ENCODE measurements at places on chromosomes 2 and 18. TPM values are rescaled to one million over a fixed set of nuclear protein-coding genes. Genes with fewer than 3 reads are reported as not detected.

GRB14 gene
- total RNA-seq = 11.9 TPM

HOXD13 gene
- total RNA-seq = not detected

RSAD2 gene
- total RNA-seq = 13.9 TPM

PID1 gene
- total RNA-seq = 33.4 TPM

INHBB gene
- 2.0 TPM for total RNA-seq

FTCDNL1 gene
- total RNA-seq = 4.2 TPM

PROC gene
- 2.5 TPM for total RNA-seq

CLEC4F gene
- not detected for total RNA-seq

COLEC11 gene
- total RNA-seq = 31.1 TPM

- DNase-seq = no peak
Measured at GRCh38 chr2:41576423-41576822, 471.4 kb upstream of the PKDCC start.

GRCh38 chr18:36328385-36328858 is 30.9 kb downstream of the FHOD3 start:
- no peak for DNase-seq

- DNase-seq = peak; percentile 93
Measured at GRCh38 chr2:7116511-7116910, 199.3 kb downstream of the RNF144A start.

GRCh38 chr2:74835831-74836674 is 2.1 kb downstream of the HK2 start:
- no peak for DNase-seq

DNA sequence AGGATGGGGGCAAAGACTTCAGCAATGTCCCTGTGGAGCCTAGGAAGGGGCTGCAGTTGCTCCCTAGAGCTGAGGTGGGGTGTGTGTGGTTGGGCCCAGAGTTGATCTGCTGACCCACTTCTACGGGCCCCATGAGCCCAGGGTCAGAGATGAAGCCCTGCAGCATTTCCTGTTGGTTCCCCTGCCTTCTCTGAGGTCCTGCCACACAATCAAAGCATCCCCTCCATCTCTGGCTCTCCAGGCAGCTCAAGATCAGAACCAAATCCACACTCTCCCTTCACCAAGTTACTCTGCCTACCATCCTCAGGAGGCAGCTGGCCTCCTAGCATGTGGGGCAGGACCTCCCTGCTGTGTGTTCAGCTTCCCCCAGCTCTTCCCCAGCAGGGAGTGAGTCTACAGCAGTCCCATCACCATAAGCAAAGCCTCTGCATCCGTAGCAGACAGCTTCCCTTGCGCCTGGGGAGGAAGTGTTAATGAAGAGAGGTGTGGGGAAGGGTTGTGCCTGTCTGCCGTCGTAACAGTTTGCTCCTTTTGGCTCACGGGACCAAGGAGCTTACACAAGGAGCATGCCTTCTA is 26.9 kb downstream of the TMEM247 start:
- no peak for DNase-seq
